ENCODE measurements at places on chromosomes 6 and 20.

DNA sequence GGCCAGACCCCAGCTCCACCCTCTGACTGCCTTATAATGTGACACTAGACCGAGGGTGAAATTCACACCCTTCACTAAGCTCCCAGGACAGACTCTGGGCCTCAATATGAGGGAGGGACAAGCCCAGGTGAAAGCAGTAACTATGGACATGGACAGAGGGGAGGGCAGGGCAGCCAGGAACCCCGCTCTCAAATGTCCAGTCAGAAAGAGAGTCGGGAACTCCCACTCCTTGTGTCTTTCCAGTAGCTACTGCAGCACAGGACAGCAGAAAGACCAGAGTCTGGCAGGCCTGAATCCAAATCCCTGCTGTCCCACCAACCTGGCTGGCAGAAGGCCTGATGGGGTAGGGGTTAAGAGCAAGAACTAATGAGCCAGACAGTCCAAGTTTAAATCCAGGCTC is 6.4 kb downstream of the C20orf96 start:
- no peak for DNase-seq

- DNase-seq, result no peak
Measured at GRCh38 chr6:139262519-139263300, 29.1 kb downstream of the TXLNB start.

DNA sequence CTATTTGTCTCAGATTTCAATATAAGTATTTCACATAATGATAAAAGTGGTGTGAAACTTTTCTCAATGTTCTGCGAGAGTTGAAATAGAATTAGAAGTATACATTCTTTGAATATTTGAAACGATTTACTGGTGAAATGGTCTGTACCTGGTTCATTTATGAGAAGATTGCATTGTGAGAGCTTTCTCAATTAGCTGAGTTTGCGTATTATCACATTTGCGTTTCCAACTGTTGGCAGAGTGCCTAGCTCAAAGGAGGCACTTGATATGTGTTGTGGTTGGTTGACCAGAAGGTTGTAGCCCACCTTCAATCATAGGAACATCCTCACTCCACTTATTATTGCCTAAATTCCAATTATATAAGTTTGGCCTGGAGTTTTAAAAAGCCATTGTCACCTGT is 58.8 kb upstream of the EXOC2 start:
- no peak for DNase-seq

- no peak for DNase-seq
Measured at GRCh38 chr6:1027109-1027794, 284.6 kb upstream of the FOXQ1 start.

DNA sequence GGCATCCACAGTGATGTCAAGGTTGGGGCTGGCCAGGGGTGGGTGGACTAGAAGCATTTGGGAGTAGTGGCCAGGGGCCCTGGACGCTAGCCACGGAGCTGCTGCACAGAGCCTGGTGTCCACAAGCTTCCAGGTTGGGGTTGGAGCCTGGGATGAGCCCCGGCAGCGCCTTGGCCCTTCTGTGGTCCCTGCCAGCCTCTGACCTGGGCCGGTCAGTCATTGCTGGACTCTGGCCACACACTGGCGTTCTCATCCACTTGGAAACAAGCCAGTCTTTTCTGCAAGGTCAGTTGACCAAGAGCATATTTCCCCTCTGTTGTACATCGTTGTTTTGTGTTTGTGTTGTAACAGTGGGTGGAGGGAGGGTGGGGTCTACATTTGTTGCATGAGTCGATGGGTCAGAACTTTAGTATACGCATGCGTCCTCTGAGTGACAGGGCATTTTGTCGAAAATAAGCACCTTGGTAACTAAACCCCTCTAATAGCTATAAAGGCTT is 8.4 kb downstream of the PSMA7 start:
- DNase-seq, result no peak

- DNase-seq, result no peak
Measured at GRCh38 chr20:52242237-52243230, 51.0 kb upstream of the ZFP64 start.

DNA sequence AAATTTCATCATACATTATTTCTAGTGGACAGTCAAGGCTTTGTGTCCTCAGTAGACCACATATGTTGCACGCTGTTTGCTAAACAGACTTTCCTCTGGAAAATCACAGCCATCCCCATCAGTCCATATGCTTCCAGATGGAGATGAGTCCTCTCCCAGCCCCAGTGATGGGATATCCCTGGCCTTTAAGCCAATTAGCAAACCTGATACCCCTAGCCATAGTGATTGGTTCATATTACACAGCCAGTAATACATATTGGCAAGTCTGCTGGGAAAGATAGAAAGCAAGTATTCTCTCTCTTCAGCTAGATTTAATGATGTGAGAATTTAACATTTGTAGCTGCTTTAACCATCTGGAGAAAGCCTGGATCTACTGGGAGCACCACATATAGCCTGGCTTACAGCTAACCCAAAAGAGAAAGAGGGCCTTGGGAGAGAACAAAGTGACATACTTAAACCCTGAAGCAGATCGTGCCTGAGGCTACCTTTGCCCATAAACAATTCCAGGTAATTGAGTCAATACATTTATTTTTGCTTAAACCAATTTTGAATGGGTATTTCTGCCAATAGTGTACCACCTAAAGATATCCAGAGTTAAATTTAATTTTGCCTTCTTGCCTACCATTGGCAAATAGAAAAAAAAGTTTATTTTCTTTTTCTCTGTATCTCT is 103.5 kb upstream of the HIVEP1 start:
- no peak for DNase-seq

- no peak for DNase-seq
Measured at GRCh38 chr6:18263418-18264218, 712 bp downstream of the DEK start.

GRCh38 chr20:54555150-54555549 is 79.8 kb downstream of the DOK5 start:
- no peak for DNase-seq

GRCh38 chr6:170082067-170082466 is 208.8 kb downstream of the DLL1 start:
- DNase-seq, result no peak

GRCh38 chr6:138772596-138773176 is 883 bp upstream of the CCDC28A start:
- no peak for DNase-seq

- DNase-seq, result no peak
Measured at GRCh38 chr20:5831539-5832237, 81.5 kb downstream of the SHLD1 start.

DNA sequence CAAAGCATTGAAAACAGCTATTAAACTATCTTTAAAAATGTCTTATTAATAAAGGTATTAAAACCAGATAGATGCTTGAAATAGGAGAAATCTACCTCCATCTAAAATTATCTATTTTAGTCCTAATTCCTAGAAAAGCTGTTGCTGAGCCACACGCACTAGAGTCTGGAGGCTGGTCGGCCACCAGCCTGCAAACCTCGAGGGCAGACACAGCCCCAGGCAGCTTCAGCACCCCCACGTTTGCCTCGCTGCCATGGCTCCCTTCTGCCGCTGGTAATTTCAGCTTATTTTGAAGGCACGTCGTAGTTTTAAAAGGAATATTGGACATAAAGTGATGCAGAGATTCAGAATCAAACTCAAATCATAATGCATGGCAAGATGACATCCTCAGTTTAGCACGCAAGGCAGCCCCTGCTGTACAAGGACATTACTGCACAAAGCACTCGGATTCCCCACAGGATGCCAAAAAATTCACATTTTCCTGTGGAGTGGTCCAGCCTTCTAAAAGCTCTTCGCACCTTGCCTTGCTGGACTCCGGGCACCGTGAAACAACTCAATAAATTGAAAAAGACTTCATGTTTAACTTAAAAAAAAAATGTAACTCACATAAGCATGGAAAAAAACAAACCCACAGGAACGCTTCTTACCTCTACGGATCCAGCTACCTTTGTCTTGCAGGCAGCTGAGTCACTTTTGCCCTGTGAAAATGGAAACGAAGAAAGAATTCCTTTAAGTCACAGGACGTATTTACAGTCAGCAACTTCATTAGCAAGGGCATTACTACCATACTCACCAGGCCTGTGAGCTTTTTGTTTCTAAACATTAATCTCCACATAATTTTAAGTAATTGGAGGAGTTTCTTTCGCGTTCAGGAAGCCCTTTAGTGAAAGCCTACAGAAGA is 143.4 kb upstream of the RPS6KA2 start:
- no peak for DNase-seq

DNA sequence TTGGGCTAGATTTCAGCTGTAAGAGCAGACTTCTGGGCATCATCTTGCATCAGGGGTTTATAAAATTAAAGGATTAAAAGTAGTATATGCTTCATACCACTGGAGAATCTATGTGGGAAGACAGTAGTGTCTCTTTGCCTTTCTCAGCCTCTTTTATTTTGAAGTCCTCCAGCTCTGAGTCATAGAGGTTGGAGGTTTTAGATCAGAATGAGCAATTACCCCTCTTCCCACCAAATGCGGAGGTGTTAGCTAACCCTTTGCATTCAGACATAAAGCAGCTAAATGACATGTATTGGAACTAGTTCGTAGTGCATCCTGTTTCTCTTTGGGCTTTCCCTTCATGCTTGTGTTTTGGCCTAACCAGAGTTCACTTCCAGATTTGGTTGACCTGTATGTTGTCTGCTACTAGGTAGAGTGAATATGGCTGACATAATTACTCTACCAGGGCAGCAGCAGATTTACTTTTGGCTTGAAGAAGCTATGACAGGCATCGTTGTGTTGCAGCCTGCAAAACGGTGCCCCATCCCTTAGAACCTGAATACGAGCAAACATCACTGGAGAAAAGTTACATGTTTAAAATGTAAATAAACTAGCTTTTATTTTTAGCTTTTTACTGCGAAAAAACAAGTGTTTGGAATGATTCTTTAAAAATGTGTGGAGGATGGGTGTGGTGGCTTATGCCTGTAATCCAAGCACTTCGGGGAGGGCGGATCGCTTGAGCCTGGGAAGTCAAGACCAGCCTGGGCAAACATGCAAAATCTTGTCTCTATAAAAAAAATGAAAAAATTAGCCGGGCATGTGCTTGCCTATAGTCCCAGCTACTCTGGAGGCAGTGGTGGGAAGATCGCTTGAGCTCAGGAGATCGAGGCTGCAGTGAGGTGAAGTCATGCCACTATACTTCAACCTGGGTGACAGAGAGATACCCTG is 82.2 kb downstream of the MYO6 start:
- no peak for DNase-seq

DNA sequence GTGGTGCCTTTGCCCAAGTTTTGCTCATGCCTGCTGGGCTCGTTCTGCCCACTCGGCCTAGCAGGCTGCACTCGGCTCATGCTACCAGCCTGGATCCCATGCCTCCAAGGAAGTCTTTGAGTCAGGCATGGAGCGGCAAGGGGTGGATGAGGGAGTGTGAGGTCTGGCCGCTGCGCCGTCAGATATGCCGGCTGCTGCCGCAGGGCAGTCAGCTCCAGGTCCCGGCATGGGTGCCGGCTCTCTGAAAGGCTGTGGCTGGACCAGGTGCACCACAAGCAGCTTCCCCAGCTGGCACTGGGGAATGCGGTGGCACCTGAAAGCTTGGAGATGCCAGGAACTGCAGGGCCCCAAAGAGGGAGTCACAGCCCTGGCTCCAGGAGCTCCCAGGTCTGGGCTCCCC is 75.5 kb downstream of the GPR63 start:
- DNase-seq, result no peak

DNA sequence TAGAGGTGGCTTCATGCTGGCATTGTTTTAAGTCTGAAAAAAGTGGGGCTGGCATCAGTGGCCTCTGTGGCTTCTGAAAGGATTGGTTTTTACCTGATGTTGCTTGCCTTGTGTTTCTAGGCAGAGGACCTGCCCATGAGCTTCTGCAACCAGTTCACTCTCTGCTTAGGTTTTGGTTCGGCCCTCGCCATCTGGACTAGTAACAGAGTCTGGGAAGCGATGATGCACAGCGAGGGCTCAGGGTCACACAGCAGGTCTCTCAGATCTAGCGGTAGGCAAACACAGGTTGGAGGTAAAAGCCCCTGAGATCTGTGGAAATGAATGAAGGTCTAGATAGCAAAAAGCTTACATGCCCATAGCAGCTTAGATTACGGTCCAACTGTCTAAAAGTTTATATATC is 6.8 kb upstream of the RBL1 start:
- no peak for DNase-seq

- no peak for DNase-seq
Measured at GRCh38 chr6:44133003-44133931, 5.9 kb downstream of the TMEM63B start.

GRCh38 chr20:11426948-11427347 is 490.7 kb upstream of the BTBD3 start:
- DNase-seq, result no peak

DNA sequence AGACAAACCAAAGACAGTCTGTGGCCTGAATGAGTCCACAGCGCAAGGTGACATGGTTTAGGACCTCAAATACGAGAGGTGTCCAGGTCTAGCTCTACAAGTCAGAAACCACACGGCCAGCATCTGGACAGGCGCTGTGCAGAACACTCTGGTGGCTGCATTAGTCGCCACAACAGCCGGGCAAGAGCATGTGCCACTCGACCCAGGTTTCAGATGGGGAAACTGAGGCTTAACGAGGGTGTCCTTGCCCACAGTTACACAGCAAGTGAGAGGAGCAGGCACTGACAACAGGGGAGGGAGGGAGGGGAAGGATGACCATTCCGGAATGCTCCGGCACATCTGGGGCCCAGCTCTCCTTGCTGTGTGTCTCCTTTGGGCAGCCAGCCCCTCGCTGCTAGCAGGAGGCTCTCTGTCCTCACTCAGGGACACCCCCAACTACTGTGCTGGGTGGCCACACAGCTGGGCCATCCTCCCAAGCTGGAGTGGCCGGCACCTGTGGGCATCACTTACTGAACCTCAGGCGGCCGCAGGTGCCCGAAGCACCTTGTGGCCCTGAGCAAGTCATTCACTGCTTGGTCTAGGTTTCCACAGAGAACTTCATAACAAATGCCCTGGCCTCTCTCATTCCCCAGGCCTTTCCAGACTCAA is 6.6 kb downstream of the DLL1 start:
- DNase-seq, result no peak

GRCh38 chr6:4554645-4555044 is 221.6 kb upstream of the CDYL start:
- no peak for DNase-seq

DNA sequence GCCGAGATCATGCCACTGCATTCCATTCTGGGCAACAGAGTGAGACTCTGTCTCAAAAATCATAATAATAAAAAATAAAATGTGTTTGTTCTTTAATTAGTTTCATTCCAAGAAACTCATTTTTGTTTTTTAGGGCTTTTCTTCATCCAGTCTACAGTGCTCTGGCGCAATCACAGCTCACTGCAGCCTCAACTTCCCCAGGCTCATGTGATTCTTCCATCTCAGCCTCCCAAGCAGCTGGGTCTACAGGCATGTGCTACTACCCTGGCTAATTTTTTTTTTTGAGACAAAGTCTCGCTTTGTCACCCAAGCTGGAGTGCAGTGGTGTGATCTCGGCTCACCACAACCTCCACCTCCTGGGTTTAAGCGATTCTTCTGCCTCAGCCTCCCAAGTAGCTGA is 143.6 kb upstream of the JARID2 start:
- no peak for DNase-seq

GRCh38 chr6:114121913-114122662 is 151.1 kb upstream of the HDAC2 start:
- no peak for DNase-seq

DNA sequence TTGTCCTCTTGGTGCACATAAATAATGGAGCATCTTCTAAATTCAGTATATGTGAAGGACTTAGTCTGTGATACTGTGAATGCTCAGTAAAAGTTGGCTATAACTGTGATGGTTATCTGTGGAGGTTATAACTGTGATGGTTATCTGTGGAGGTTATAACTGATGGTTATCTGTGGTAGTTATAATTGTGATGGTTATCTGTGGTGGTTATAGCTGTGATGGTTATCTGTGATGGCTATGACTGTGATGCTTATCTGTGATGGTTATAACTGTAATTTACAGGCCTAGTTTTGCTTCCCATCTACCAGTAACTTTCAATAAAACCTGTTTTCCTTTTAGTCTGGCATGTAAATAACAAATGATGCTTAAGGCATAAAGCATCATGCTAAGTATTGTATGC is 16.5 kb downstream of the PTK7 start:
- DNase-seq, result no peak
